Aorta (tissue), 5 donors: ENCODE measurements at places on chromosomes 4 and X.

DNA sequence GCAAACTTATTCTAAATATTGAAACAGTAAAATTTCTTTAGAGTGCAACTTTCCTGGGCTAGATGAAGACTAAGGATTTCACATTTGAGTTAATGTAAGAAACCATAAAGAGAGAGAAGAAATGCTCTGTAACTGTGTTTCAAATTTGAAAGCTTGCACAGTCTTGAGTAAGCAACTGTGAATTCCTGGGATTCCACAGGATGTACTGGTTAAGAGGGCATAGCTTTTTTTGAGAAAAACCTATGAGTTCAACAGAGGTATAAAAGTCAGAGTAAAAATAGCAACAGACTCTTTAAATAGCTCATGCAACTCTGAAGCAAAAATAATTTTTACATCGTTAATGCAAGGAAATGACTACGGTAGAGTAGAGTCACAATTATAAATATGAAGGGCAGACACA is 25.5 kb downstream of the ZNF330 start:
- no peak for DNase-seq

- DNase-seq = peak; percentile 77
These were observed 32.2 kb downstream of the TRMT44 start for GRCh38 chr4:8472689-8473197.

DNA sequence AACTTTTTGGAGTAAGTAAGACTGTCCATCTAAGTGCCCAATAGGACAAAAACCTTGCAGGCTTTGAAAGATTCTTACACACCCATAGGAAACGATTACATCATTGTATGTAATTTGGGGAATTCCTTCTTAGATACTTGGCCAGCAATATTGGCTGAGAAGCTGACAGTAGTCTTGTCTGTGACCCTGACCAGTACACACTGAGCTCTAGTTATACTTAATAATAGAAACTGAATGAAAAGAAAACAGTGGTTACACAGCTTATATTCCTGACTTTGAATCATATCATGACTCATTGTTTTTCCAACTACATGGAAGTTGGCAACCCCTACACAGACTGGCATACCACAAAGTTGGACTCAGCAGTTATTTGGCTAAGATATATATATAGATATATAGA is 7.1 kb upstream of the TLR2 start:
- no peak for DNase-seq

DNA sequence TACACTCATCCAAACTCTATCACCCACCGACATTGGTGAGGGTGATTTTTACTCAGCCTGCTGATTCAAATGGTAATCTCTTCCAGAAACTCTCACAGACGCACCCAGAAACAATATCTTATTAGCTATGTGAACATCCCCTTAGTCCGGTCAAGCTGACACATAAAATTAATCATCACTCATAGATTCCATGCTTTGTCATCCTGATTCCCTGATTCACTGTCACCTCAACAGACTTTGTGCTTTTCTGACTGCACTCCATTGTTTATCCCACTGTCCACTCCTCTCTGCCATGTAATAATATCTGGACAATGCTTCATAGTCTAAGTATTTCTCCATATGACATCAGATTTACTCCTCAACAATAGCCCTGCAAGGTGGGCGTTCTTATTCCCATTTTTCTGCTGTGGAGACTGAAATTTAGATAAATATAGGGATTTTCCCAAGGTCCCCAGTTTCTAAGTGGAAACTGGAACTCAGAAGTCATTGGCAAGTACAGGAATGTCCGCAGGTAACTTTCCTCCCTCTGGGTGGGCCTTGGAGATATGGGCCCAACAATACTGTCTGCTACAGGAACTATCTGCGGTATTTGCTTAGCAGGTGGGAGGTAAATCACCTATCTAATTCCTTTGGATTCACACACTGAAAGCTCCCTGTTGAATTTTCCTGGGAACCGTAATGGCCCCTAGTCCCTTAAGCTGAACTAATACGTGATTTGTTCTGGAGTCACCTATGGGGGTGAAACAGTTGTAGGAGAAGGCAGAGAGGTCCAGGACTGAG is 228.6 kb upstream of the BCOR start:
- no peak for DNase-seq
